ENCODE measurements at places on chromosomes 3 and 15.

DNA sequence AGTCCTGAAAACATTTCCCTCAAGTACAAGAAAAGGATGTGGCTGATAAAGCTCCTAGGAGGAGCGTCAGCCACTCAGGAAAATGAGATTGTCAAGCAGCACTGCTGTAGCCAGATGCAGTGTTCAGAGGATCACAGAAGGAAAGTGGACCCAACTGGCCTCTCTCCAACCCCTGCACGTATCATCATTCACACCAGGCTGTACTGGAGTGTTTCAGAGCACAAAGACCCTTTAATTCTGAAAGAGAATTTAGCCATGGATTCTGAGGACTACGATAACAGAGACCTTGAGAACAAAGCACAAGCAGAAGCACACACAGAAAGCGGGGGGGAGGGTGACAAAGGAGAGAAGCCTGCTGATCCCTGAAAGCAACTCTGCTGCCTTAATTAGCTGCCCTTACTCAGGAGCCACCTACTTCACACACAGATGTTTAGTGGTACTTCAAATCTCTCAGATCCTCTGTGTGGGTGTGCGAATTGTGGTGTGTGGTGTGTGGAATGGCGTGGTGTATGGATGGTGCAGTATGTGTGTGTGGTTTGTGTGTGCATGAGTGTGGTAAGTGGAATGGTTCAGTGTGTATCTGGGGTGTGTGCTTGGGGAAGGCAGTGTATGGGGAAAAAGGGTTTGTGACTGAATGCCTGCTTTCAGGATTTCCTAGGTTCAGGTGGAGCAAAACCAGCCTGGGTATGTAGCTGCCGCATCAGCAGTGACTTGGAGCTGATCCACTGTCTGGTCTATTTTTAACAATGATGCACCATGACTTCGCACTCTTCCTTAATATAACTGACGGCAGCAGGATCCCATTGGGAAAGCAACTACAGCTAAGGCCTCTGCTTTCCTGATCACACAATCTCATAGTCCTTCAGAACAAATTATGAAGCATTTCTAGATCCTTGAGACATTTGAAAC lies 192.5 kb downstream of the RSL24D1 start:
- no peak for DNase-seq

GRCh38 chr15:45126535-45127158 lies 3.0 kb downstream of the DUOXA1 start:
- no peak for DNase-seq

DNA sequence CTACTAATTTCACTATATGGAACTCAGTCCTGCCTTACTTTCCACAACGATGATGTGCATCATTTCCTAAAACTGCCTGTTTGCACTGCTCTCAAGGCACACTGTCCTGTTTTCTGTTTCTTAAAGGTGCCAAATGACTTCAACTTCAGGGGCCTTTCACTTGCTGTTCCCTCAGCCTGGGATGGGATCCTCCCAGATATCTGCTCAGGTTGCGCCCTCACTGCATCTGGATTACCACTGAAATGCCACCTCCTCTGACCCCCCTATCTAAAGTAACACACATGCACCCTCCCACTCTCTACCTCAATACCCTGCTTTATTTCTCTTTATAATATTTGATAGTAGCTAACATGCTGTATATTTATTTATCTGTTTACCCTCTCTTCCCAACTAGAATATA lies 123.8 kb upstream of the CMC1 start:
- no peak for DNase-seq

DNA sequence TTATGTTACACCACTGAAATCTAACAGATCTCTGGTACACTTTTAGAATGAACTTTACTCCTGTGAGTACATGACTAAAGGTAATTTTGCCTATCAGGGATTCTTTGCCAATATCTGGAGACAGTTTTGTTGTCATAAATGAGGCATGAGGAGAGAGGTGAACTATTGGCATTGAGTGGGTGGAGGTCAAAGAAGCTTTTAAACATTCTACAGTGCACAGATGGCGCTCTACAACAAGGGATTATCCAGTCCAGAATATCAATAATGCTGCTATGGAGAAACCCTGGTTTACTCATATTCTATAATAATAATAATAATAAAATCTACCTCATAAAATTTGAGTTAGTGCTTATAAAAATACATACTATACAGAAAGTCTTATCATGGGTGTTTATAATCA lies 702.3 kb downstream of the SI start:
- peak; percentile 4 for DNase-seq

- DNase-seq, result no peak
Observed at GRCh38 chr15:31733424-31733823, 296.9 kb upstream of the CHRNA7 start.
